Colonic mucosa (tissue), 4 donors: ENCODE measurements at places on chromosomes 2 and 18. TPM values are rescaled to one million over a fixed set of nuclear protein-coding genes. Genes with fewer than 3 reads are reported as not detected.
A peak's percentile ranks its signal among the peaks of the same experiment; 100 is the strongest.

STK36 gene
- 36.7 TPM for total RNA-seq

- H3K27me3 ChIP-seq, result no peaks in the 10 kb centered on the region
- no peaks in the 10 kb centered on the region for H3K4me1 ChIP-seq
- no peaks in the 10 kb centered on the region for H3K36me3 ChIP-seq
- DNase-seq, result no peak
These were observed 672.5 kb downstream of the MBD2 start for GRCh38 chr18:53551868-53552426.

PROM2 gene
- 63.4 TPM for total RNA-seq

LYPD6 gene
- total RNA-seq, result 8.4 TPM

MALL gene
- total RNA-seq, result 213 TPM

- H3K4me1 ChIP-seq, result no peaks in the 10 kb centered on the region
- H3K27me3 ChIP-seq, result no peaks in the 10 kb centered on the region
- H3K4me3 ChIP-seq, result no peak overlapping the region
These were observed 126.6 kb upstream of the KCNH7 start for GRCh38 chr2:162965191-162965590.

- no peaks in the 10 kb centered on the region for H3K4me1 ChIP-seq
- no peak overlapping the region for H3K27ac ChIP-seq
- H3K36me3 ChIP-seq, result no peaks in the 10 kb centered on the region
- H3K4me3 ChIP-seq, result no peak overlapping the region
These were observed 143.4 kb downstream of the NDUFA10 start for GRCh38 chr2:239881561-239882320.

DNA sequence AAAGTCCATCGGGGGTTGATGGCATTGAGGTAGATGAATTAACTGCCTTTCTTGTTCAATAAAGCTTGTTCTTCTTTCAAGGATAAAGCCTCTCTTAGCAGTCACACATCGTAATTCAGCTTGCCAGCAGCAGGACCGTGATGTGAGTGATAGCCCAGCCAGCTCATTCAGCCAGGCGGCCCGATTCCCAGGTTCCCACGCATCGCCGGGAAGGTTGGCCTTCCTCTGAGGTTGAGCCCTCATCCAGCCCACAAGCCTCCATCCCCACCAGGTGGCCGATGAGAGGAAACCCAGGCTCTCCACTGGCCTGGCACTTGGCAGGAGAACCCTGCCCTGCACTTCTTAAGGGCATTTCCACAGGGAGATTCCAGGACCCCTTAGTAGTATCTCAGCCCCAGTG, 4.7 kb downstream of the AGAP1 start:
- H3K27ac ChIP-seq, result no peak overlapping the region
- H3K4me3 ChIP-seq, result no peak overlapping the region
- H3K36me3 ChIP-seq, result no peaks in the 10 kb centered on the region
- H3K27me3 ChIP-seq, result no peaks in the 10 kb centered on the region

GRCh38 chr2:205721057-205721449, 38.8 kb downstream of the NRP2 start:
- no peaks in the 10 kb centered on the region for H3K4me1 ChIP-seq
- H3K27me3 ChIP-seq, result no peaks in the 10 kb centered on the region
- H3K27ac ChIP-seq, result no peak overlapping the region
- no peak for DNase-seq

DNA sequence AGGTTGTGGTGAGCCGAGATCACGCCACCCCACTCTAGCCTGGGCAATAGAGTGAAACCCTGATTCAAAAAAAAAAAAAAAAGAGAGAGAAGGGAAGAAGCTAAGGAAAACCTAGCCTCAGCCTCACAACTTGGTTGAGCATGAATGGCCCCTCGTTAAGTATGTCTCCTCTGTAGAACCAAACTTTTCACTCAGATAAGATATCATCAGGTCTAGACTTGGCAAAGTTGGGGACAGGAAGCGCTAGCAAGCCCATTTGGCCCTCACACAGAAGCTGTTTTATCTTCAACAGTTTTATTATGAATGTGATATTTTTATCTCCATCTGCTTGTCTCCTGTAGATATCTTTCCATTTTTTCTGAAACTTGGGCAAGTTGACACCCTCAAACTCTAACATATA, 3.5 kb upstream of the ASXL2 start:
- no peak overlapping the region for H3K4me3 ChIP-seq
- no peaks in the 10 kb centered on the region for H3K36me3 ChIP-seq
- no peak overlapping the region for H3K27ac ChIP-seq
- no peak for DNase-seq
- peaks cover 3% of the 10 kb centered on the region for H3K4me1 ChIP-seq

- peak; percentile 37 for DNase-seq
- no peaks in the 10 kb centered on the region for H3K27me3 ChIP-seq
- no peak overlapping the region for H3K4me3 ChIP-seq
- no peak overlapping the region for H3K27ac ChIP-seq
- H3K4me1 ChIP-seq, result no peaks in the 10 kb centered on the region
- H3K36me3 ChIP-seq, result no peaks in the 10 kb centered on the region
These were observed 4.7 kb upstream of the TEX261 start for GRCh38 chr2:70999362-70999761.

GRCh38 chr2:127024769-127025358, 82.1 kb downstream of the BIN1 start:
- H3K4me1 ChIP-seq, result peaks cover 7% of the 10 kb centered on the region
- H3K27me3 ChIP-seq, result no peaks in the 10 kb centered on the region
- peak overlapping the region; percentile 28 for H3K4me3 ChIP-seq
- DNase-seq, result peak; percentile 27
- no peaks in the 10 kb centered on the region for H3K36me3 ChIP-seq

GRCh38 chr18:68435581-68435980, 279.3 kb downstream of the TMX3 start:
- no peaks in the 10 kb centered on the region for H3K27me3 ChIP-seq
- DNase-seq, result no peak
- no peak overlapping the region for H3K4me3 ChIP-seq
- H3K4me1 ChIP-seq, result no peaks in the 10 kb centered on the region
- no peaks in the 10 kb centered on the region for H3K36me3 ChIP-seq

GRCh38 chr2:238636269-238637073, 209.7 kb downstream of the ASB1 start:
- no peaks in the 10 kb centered on the region for H3K36me3 ChIP-seq
- no peaks in the 10 kb centered on the region for H3K27me3 ChIP-seq
- no peak overlapping the region for H3K27ac ChIP-seq
- H3K4me3 ChIP-seq, result no peak overlapping the region

DNA sequence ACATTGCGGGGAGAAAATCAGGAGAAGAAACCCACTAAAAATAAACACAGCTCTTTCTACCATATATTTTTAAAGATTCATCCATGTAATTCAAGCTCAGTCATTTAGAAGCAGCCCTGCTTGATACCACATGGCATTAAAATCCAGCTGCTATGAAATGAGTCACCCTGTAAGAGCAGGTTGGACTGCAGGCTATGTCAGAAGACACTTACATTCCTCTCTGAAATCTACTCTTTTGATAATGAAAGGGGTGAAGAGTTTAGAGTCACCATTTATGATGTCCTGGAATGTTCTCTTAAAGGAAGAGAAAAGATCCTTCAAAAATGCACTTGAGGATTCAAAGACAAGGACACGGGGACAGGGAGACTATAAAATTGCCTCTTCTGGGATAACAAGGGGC, 100.6 kb upstream of the APCDD1 start:
- DNase-seq, result no peak
- H3K36me3 ChIP-seq, result no peaks in the 10 kb centered on the region
- H3K27ac ChIP-seq, result no peak overlapping the region
- H3K4me3 ChIP-seq, result no peak overlapping the region

CXCR4 gene
- 10.5 TPM for total RNA-seq

GRCh38 chr2:20207051-20207450, 17.9 kb downstream of the SDC1 start:
- no peak for DNase-seq
- H3K27ac ChIP-seq, result no peak overlapping the region
- H3K4me3 ChIP-seq, result no peak overlapping the region
- H3K36me3 ChIP-seq, result peaks cover 9% of the 10 kb centered on the region

ARHGEF4 gene
- 1.6 TPM for total RNA-seq

DNA sequence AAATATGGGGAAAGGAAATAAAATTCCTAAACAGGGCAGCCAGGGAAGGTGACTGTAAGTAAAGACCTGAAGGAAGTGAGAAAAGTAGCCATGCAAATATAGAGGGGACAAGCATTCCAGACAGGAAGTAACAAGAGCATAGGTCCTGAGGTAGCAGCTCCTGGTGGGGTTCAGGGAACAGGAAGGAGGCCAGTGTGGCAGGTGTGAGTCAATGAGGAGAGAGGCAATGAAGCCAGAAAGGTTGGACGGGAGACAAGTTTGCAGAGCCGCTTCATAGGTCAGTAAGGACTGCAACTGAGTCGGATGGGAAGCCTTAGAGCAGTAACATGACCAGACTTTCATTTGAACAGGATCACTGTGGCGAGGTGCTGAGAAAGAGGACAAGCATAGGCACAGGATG, 150.9 kb downstream of the METTL4 start:
- no peaks in the 10 kb centered on the region for H3K36me3 ChIP-seq
- H3K4me1 ChIP-seq, result no peaks in the 10 kb centered on the region
- H3K27me3 ChIP-seq, result no peaks in the 10 kb centered on the region
- no peak for DNase-seq

DNA sequence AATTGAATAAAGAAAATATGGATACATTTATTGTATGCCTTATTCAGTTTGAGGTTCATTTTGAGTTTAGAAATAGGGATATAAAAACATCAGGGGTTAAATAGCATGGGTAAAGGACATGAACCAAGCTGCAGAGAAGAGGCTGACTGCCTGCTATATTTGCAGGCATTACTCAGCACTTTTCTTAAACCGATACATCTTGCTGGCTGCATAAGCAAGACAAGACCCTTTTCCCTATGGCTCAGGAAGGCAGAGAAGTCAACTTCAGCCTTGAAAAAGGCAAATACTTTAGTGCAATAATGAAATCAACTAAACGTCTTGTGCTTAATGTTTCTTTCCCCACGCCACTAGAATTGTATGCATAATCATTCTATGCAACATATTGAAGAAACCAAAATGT, 36.4 kb downstream of the SCN1A start:
- no peak overlapping the region for H3K4me3 ChIP-seq
- H3K4me1 ChIP-seq, result no peaks in the 10 kb centered on the region

- H3K4me1 ChIP-seq, result no peaks in the 10 kb centered on the region
- H3K27me3 ChIP-seq, result no peaks in the 10 kb centered on the region
- H3K4me3 ChIP-seq, result no peak overlapping the region
- DNase-seq, result no peak
- no peak overlapping the region for H3K27ac ChIP-seq
- no peaks in the 10 kb centered on the region for H3K36me3 ChIP-seq
These were observed 159.4 kb downstream of the COPS8 start for GRCh38 chr2:237244976-237245646.

DNA sequence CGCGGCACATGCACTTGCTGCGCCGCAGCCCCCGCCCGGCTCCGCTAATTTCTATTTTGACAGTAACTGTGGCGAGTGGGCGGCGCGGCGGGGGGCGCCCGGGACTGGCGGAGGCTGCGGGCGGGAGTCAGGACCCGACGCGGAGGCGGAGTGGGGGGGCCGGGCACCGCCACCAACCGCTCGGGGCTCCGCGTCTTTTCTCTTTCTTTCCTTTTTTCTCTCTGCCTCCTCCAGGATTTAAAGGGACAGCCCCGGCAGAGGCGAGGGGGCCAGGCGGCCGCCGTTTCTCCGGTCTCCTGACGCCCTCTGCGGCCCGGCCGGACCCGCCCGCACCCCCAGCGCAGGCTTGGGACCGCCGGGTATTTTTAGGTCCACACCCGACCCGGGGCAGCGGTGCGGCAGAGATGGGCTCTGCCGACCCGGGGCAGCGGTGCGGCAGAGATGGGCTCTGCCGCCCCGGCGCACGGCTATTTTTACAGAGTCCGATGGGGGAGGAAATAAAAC, 460 bp upstream of the ZBTB7C start:
- no peaks in the 10 kb centered on the region for H3K36me3 ChIP-seq
- H3K4me1 ChIP-seq, result peaks cover 9% of the 10 kb centered on the region
- H3K4me3 ChIP-seq, result peak overlapping the region; percentile 72
- H3K27me3 ChIP-seq, result peaks cover 46% of the 10 kb centered on the region
- peak overlapping the region; percentile 4 for H3K27ac ChIP-seq
- DNase-seq, result peak; percentile 24

GRCh38 chr2:172806996-172807395, 71.4 kb downstream of the RAPGEF4 start:
- DNase-seq, result no peak
- no peak overlapping the region for H3K27ac ChIP-seq
- H3K4me3 ChIP-seq, result no peak overlapping the region
- no peaks in the 10 kb centered on the region for H3K4me1 ChIP-seq

GRCh38 chr2:182920631-182921056, 54.2 kb upstream of the FRZB start:
- no peaks in the 10 kb centered on the region for H3K36me3 ChIP-seq
- no peaks in the 10 kb centered on the region for H3K4me1 ChIP-seq
- H3K4me3 ChIP-seq, result no peak overlapping the region
- H3K27ac ChIP-seq, result no peak overlapping the region

UGT1A6 gene
- total RNA-seq, result 4.4 TPM

CHRND gene
- total RNA-seq, result not detected

CNRIP1 gene
- total RNA-seq, result 2.5 TPM

SERPINB7 gene
- not detected for total RNA-seq

DNA sequence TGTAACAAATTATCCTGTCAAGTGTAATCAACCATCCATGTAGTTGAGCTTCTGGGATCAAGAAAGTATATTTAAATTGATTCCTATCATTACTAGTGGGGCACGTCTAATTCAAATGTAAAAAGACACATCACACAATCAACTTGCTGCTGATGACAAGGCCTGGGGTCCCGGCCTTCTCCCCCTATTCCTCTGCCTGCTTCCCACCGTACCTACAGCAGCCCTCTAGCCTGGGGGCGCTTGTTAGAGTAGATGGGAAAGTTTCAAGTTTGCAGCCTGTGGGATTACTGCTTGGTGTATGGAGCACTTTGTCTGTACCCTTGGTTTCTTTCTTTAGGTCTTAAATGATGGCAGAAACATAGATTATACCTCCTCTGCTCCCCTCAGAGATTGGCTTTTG, 333.3 kb upstream of the KYNU start:
- H3K36me3 ChIP-seq, result no peaks in the 10 kb centered on the region
- H3K27me3 ChIP-seq, result no peaks in the 10 kb centered on the region
- no peak overlapping the region for H3K4me3 ChIP-seq
- no peaks in the 10 kb centered on the region for H3K4me1 ChIP-seq

- no peak overlapping the region for H3K27ac ChIP-seq
- no peaks in the 10 kb centered on the region for H3K36me3 ChIP-seq
- no peaks in the 10 kb centered on the region for H3K27me3 ChIP-seq
- H3K4me3 ChIP-seq, result no peak overlapping the region
- no peaks in the 10 kb centered on the region for H3K4me1 ChIP-seq
- DNase-seq, result no peak
These were observed 87.6 kb downstream of the THADA start for GRCh38 chr2:43508209-43508608.
